ENCODE measurements at places on chromosomes 11 and 22. TPM values are rescaled to one million over a fixed set of nuclear protein-coding genes. Genes with fewer than 3 reads are reported as not detected.

- H3K36me3 ChIP-seq: no peaks in the 10 kb centered on the region
- H3K4me1 ChIP-seq: no peaks in the 10 kb centered on the region
- H3K27ac ChIP-seq: no peak overlapping the region
- H3K27me3 ChIP-seq: no peaks in the 10 kb centered on the region
- no peak for DNase-seq
Measured at GRCh38 chr11:75100314-75100713, 3.6 kb upstream of the OR2AT4 start.

DNA sequence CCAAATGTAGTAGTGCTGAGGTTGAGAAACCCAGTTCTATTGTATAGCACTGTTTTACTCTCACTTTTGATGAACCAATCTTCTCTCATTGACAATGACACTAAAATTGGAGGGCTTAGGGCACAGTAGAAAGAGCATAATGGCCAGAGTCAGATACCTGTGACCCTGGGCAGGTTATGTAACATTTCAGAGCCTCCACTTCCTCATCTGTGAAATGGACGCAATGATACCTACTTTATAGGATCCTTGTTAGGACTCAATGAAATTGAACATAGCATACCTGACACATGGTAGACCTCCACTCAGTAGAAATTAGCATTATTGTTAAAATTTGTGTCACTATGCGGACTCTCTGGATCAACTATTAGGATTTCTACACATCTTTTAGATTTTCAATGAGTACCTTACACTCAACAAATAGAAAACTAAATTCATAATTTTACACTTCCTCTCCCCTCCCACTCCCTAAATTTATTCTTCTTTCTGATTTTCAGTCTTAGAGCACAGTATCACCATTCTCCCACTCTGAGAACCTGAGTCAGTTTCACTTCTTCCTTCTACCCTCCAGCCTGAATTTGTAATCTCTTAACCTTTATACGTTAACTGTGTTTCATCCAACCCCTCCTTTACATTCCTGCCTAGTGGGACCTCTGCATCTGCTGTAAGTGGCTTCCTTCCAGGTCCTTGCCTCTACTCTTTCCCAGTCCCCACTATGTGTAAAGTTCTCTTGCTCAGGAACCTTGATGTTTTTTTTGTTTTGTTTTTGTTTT lies 78.3 kb downstream of the MICAL2 start:
- H3K4me3 ChIP-seq: no peak overlapping the region
- H3K27ac ChIP-seq: no peak overlapping the region
- peaks cover 4% of the 10 kb centered on the region for H3K4me1 ChIP-seq
- H3K27me3 ChIP-seq: no peaks in the 10 kb centered on the region

The SC5D gene
- total RNA-seq: 48.9 TPM

- DNase-seq: no peak
- H3K36me3 ChIP-seq: no peaks in the 10 kb centered on the region
- H3K27ac ChIP-seq: no peak overlapping the region
- H3K4me1 ChIP-seq: no peaks in the 10 kb centered on the region
- H3K27me3 ChIP-seq: no peaks in the 10 kb centered on the region
Measured at GRCh38 chr11:22677153-22677903, 10.9 kb downstream of the GAS2 start.

GRCh38 chr11:87908086-87908485 lies 267.2 kb downstream of the RAB38 start:
- H3K27ac ChIP-seq: no peak overlapping the region
- no peak for DNase-seq
- H3K4me1 ChIP-seq: no peaks in the 10 kb centered on the region

- no peaks in the 10 kb centered on the region for H3K4me1 ChIP-seq
- no peak overlapping the region for H3K4me3 ChIP-seq
- no peaks in the 10 kb centered on the region for H3K36me3 ChIP-seq
- no peak for DNase-seq
Measured at GRCh38 chr22:30483169-30483568, 11.4 kb upstream of the SEC14L3 start.

DNA sequence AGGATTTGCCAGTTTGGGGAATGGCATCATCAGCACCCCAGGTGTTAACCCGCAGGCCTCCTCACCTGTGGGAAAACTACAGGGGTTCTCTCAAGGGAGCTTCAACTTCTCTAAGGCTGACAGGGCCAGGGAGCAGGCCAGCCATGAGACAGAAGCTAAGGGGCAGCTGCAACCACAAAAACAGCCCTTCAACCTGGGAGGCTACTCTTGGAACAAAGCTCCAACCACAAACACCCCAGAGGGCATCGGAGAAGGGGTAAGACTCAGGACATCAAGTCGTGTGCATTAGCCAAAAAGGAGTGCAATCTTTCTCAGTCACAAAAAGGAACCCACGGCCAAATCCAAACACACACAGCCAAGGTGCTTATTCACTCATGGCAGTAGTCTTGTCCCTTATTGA lies 103.0 kb downstream of the PLEKHA7 start:
- no peak overlapping the region for H3K27ac ChIP-seq
- DNase-seq: no peak
- H3K4me3 ChIP-seq: no peak overlapping the region
- H3K36me3 ChIP-seq: no peaks in the 10 kb centered on the region

GRCh38 chr11:95375886-95376285 lies 144.9 kb upstream of the SESN3 start:
- no peak overlapping the region for H3K27ac ChIP-seq
- H3K27me3 ChIP-seq: no peaks in the 10 kb centered on the region
- no peak for DNase-seq
- H3K36me3 ChIP-seq: no peaks in the 10 kb centered on the region

- H3K27me3 ChIP-seq: no peaks in the 10 kb centered on the region
- peaks cover 3% of the 10 kb centered on the region for H3K4me1 ChIP-seq
- DNase-seq: peak; percentile 15
- no peak overlapping the region for H3K4me3 ChIP-seq
- H3K27ac ChIP-seq: peak overlapping the region; percentile 72
Measured at GRCh38 chr11:112293614-112294013, 33.0 kb upstream of the PLET1 start.

The CLDN5 gene
- 157 TPM for total RNA-seq

The MED17 gene
- total RNA-seq: 56.8 TPM

The TMEM45B gene
- 11.6 TPM for total RNA-seq

The KRTAP5-11 gene
- total RNA-seq: not detected

DNA sequence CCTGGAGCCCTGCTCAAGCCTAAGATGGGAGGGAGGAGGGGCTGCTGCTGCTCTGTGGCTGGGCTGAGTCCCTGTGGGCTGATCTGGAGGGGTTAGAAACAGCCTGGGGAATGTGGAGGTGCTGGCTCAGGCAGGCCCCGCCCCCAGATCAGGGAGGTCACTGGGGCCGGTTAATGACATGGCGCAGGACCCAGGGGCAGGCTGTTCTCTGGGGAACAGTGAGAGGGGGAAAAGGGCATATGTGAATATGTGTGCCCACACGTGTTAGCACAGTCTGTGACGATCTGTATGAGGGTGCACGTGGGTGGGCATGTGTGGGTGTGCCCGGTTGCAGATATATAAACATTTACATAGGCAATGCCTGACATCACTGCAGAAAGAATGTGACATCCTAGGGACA lies 143.5 kb downstream of the MIAT start:
- H3K4me1 ChIP-seq: no peaks in the 10 kb centered on the region
- no peaks in the 10 kb centered on the region for H3K36me3 ChIP-seq
- peak; percentile 27 for DNase-seq
- no peak overlapping the region for H3K4me3 ChIP-seq

The SLC35E4 gene
- total RNA-seq: 1.6 TPM

- no peaks in the 10 kb centered on the region for H3K4me1 ChIP-seq
- H3K27me3 ChIP-seq: no peaks in the 10 kb centered on the region
- no peak overlapping the region for H3K4me3 ChIP-seq
- DNase-seq: no peak
- no peak overlapping the region for H3K27ac ChIP-seq
Measured at GRCh38 chr11:36026315-36026968, 82.6 kb downstream of the LDLRAD3 start.

DNA sequence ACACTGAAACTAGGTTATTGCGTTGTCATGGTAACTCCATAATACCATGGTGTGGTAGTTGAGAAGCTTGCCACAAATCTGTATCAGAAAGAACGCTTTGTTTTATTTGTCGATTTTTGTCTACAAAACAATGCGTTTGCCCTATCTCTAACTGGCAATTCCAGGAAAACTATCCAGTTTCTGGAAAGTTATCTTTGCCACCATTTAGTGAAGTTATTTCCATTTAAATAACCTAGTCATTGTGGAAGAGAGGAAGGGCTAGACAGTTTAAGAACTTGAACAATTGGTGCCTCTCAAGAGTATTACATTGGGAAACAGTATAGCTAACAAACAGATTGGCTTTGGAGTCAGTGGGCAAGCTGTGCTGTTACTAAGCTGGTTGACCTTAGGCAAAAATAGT lies 7.9 kb downstream of the HSD17B12 start:
- peaks cover 13% of the 10 kb centered on the region for H3K4me1 ChIP-seq
- H3K27ac ChIP-seq: peak overlapping the region; percentile 91
- H3K27me3 ChIP-seq: no peaks in the 10 kb centered on the region
- DNase-seq: no peak
- H3K36me3 ChIP-seq: peaks cover 7% of the 10 kb centered on the region

The SYCE3 gene
- not detected for total RNA-seq

DNA sequence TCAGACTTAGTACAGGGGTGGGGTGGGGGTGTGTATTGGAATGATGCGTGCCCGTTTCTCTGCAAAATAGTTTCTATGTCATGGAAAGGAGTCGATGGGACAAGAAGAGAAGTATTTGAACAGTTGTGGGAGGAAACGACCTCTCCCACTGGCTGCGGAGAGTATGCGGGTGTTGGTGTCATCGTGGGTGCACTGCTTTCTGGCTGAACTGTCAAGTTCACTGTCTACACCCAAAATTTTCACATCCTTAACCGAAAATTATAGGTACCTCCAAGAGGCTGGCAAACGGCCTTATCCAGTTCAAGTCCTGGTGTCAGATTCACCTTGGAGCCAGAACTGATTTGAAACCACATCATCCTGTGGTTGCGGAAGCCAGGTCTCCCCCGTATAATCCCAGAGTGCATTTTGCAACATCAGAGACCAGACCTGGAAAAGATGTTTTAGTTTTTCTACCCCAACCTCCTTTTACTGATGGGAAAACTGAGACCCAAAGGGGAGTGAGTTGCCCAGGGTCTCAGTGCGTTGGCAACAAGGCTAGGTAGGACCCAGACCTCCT lies 497 bp upstream of the SSRP1 start:
- H3K36me3 ChIP-seq: peaks cover 23% of the 10 kb centered on the region
- peak overlapping the region; percentile 67 for H3K27ac ChIP-seq
- no peaks in the 10 kb centered on the region for H3K27me3 ChIP-seq
- no peak for DNase-seq

DNA sequence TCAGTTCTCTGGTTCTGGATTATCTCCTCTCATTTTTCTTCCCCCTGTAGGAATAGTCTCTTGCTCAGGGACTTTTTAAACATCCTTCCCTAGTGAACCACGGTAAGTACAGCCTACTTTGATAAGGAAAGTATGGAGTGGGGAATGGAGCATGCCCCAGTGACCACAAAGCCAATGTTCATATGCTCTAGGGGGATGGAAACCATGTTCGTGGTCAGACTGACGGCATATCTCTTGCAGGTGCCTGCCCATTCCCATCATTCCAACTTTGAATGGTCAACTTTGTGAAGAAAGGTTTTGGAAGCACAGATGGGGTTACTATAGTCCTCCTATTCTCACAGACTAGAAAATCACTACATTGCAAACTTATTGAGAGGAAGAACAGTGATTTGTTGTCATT lies 332.5 kb upstream of the NCAM1 start:
- H3K27me3 ChIP-seq: peaks cover 24% of the 10 kb centered on the region
- no peak for DNase-seq
- no peaks in the 10 kb centered on the region for H3K4me1 ChIP-seq
- no peaks in the 10 kb centered on the region for H3K36me3 ChIP-seq

DNA sequence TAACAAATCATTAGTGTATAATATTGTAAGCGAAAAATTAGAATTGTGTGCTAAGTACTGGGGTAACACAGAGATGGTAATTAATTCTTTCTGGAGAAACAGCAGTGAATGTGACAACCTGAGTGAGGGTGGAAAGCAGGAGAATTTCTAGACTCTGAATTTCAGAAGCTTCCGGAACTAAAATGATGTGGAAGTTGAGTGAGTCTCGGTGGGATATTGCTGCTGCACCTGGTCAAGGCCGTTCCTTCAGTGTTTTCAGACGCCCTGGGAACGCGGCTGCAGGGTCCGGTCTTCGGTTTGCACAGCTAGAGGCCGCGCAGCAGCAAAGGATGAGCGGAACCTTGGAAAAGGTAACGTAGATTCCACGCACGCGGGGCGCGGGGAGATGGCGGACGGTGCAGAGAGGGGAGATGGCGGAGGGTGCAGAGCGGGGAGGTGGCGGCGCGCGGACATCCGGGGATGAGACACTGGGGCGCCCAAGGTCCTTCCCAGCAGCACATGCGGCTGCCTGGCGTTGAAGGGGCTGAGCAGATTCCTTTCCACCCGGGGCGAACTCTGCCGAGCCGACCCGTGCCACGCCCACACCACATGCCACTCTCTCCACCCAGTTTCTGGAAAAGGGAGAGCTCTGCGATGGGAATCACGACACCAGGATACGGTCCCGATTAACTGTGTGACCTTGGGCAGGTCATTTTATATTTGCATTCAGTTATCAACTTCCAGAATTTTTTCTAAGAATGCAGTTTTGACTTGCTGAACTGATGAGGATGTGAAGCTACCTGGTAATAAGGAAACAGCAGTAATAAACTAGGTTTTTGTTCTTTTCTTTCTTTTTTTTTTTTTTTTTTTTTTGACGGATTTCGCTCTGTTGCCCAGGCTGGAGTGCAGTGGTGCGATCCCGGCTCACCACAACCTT lies at the start of gene MRPL48:
Gene MRPL48, plus strand, starts transcription at position 232 of the 916 bp plus-strand sequence. Its CDS starts 98 bp downstream, at position 330.
- H3K27ac ChIP-seq: peak within 1 kb of the TSS; percentile 87
- H3K4me3 ChIP-seq: peak within 1 kb of the TSS; percentile 84
- H3K4me1 ChIP-seq: peaks cover 4% of the 10 kb centered on the region
- H3K36me3 ChIP-seq: no peaks in the 10 kb centered on the region

Measured in lung (tissue), 17 donors.